GM23248 (cell line): ENCODE measurements at places on chromosomes 2 and 18. TPM values are rescaled to one million over a fixed set of nuclear protein-coding genes. Genes with fewer than 3 reads are reported as not detected.

IL18R1 gene
- 1.5 and 1.6 TPM in 2 replicates for total RNA-seq

GREB1 gene
- total RNA-seq, result not detected in 2 replicates

RNF138 gene
- total RNA-seq, result 14.4 and 26.4 TPM in 2 replicates

APCDD1 gene
- not detected in 2 replicates for total RNA-seq

TMEM214 gene
- total RNA-seq, result 74.9 and 90.4 TPM in 2 replicates

CCDC68 gene
- 0.11 TPM in 1 of 2 replicates, not detected in the other for total RNA-seq

DNA sequence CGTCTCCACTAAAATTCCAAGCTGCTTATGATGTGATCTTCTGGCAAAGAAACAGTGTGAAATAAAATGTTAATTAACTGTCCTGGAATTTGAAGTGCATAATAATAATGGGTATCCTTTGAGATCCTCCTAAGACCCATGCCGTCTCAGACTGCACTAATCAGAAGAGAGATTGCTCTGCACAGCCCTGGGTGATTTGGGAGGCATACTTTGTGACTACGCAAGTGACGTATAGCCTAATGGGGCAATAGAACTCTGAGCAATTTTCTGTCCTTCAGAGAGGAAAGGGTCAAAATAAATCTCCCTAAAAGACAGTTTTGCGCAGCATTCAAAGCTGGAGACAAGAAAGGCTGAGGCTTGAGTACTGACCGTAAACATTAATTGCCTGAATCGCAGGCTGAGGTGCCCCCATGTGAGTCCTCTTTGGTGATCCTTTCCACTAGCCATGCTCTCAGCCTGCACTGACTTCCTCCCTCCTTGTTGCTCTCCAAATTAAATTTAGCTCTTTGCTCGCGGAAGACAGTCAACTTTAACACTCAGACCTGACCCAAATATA is 76.0 kb downstream of the DPP4 start:
- H3K4me3 ChIP-seq, result no peak overlapping the region
- DNase-seq, result no peak
- 0 out of 2 replicates have a peak, but pooled peaks cover under 1% of the 10 kb centered on the region for H3K4me1 ChIP-seq
- no peaks in the 10 kb centered on the region for H3K36me3 ChIP-seq
- no peaks in the 10 kb centered on the region for H3K27me3 ChIP-seq

DNA sequence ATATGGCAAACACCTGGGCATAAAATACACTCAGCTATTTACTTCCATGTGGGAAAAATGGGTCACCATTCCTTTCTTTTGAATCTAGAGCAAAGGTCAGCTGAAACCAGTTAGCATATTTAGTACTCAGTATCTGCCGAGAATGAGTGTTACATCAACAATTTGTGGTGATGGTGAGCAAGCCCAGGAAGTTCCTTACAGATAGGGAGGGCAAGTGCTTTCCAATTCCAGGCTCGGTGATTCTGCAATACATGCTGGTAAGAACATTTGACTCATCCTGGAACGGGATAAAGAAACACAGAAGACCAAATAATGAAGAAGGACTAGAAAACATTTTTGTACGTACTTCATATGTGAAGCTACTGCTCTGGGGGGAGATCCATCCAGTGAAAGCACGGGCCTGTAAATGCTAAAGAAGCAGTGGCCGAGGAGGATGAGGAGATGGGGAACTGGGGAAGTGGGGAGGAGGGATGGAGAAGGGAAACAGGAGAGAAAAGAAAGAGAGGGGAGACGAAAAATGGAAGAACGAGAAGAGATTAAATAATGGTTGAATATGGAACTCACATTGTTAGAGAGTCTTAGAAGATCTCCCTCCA is 251.9 kb downstream of the TTC32 start:
- no peaks in the 10 kb centered on the region for H3K36me3 ChIP-seq
- H3K4me1 ChIP-seq, result peaks cover 22% of the 10 kb centered on the region
- peak overlapping the region; percentile 67 for H3K27ac ChIP-seq
- peak overlapping the region; percentile 47 for H3K4me3 ChIP-seq
- no peaks in the 10 kb centered on the region for H3K27me3 ChIP-seq

DNA sequence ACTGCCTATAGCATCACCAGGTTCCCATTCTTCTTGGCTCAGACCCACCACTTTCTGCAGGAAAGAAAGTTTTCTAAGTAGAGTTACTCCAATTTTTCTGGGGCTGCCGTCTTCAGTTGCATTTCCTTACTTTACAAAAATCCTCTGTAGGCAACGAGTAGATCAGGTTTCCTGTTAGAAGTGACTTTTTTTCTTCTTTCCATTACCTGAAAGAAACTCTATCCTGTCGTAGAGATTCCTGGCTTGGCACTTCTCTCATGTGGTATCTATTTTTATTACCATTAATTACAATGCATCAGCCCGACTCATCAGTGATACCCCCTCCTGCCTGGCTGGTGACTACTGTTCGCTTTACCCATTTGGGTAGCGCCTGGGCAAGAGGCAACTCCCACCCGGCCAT is 5.6 kb upstream of the SIX2 start:
- no peak overlapping the region for H3K27ac ChIP-seq
- H3K4me3 ChIP-seq, result no peak overlapping the region
- H3K27me3 ChIP-seq, result peaks cover 56% of the 10 kb centered on the region
- no peaks in the 10 kb centered on the region for H3K36me3 ChIP-seq
- DNase-seq, result no peak

- H3K4me3 ChIP-seq, result no peak overlapping the region
- peak; percentile 33 for DNase-seq
- peak overlapping the region; percentile 82 for H3K27ac ChIP-seq
- peaks cover 16% of the 10 kb centered on the region for H3K4me1 ChIP-seq
- no peaks in the 10 kb centered on the region for H3K36me3 ChIP-seq
- H3K27me3 ChIP-seq, result no peaks in the 10 kb centered on the region
Observed at GRCh38 chr2:196718419-196719109, 79.0 kb downstream of the CCDC150 start.

DNA sequence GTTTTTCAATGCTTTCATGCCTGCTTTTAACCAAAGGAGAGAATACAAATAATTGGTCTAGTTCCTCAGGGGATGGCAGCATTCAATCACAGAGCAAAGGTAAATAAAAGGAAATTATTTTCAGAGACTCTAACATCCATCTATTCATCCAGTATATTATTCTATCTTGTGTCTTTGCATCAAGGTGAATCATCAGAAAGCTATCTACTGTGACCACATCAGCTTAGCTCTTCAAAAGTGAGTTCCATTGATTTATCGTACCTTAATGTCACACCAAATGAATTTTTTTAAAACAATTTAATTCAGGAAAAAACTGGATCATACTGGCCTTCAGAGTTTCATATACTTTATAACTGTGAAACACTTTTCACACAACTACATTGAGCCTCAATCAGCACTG is 66.1 kb downstream of the CHN1 start:
- H3K27me3 ChIP-seq, result no peaks in the 10 kb centered on the region
- H3K36me3 ChIP-seq, result no peaks in the 10 kb centered on the region
- H3K4me1 ChIP-seq, result peaks cover 9% of the 10 kb centered on the region
- H3K4me3 ChIP-seq, result no peak overlapping the region
- H3K27ac ChIP-seq, result no peak overlapping the region

DNA sequence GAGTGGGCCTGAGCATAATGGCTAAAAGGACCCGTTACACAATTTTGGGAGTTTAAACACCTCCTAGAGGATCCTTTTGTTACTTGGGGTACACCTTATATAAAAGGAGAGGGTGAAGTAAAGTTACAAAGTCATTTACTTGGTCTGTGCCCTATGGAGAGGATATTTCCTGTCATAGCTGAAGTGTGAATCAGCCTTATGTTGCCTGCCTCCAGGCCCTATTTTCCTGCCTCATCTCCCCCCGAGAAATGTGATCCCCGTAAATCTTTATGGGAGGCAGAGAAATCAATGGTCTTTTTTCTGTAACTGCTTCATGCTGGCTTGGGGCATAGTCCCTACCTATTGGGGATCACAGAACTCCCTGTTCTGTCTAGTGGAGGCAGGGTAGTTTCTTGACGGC is 906.6 kb downstream of the DSC3 start:
- H3K4me3 ChIP-seq, result no peak overlapping the region
- H3K36me3 ChIP-seq, result no peaks in the 10 kb centered on the region
- H3K4me1 ChIP-seq, result 0 out of 2 replicates have a peak, but pooled peaks cover 9% of the 10 kb centered on the region

- H3K4me1 ChIP-seq, result peaks cover 38% of the 10 kb centered on the region
- H3K4me3 ChIP-seq, result no peak overlapping the region
- H3K27me3 ChIP-seq, result no peaks in the 10 kb centered on the region
- H3K36me3 ChIP-seq, result no peaks in the 10 kb centered on the region
- DNase-seq, result peak; percentile 96
- peak overlapping the region; percentile 65 for H3K27ac ChIP-seq
Observed at GRCh38 chr2:37819186-37819585, 105.9 kb upstream of the RMDN2 start.

- H3K27me3 ChIP-seq, result no peaks in the 10 kb centered on the region
- H3K4me1 ChIP-seq, result no peaks in the 10 kb centered on the region
- no peak overlapping the region for H3K4me3 ChIP-seq
- DNase-seq, result no peak
- H3K36me3 ChIP-seq, result no peaks in the 10 kb centered on the region
- no peak overlapping the region for H3K27ac ChIP-seq
Observed at GRCh38 chr18:51108330-51108729, 78.3 kb downstream of the SMAD4 start.

- H3K36me3 ChIP-seq, result no peaks in the 10 kb centered on the region
- DNase-seq, result peak; percentile 10
- no peak overlapping the region for H3K27ac ChIP-seq
- peaks cover 13% of the 10 kb centered on the region for H3K4me1 ChIP-seq
- no peak overlapping the region for H3K4me3 ChIP-seq
Observed at GRCh38 chr18:36762074-36762473, 66.7 kb downstream of the TPGS2 start.

DNA sequence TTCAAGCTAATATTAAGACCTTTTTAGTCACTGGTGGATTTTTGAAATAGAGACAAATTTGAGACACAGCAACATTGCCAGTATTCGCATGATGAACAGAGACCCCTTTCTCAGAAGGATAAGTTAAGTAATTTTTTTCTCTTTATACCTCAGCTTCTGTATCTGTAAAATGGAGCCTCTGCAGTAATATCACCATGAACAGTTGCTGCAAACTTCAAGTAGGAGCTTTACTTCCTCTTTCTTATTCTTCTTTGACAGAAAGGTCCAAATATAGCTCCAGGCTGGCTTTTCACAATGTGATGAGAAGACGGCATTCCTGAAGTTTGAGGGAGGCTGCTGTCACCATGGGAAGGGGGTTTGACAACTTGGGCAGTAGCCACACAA is 158.7 kb downstream of the TDRD15 start:
- DNase-seq, result no peak
- no peaks in the 10 kb centered on the region for H3K4me1 ChIP-seq
- H3K27me3 ChIP-seq, result no peaks in the 10 kb centered on the region
- H3K27ac ChIP-seq, result no peak overlapping the region
- no peaks in the 10 kb centered on the region for H3K36me3 ChIP-seq

- no peaks in the 10 kb centered on the region for H3K27me3 ChIP-seq
- H3K36me3 ChIP-seq, result no peaks in the 10 kb centered on the region
- H3K4me3 ChIP-seq, result no peak overlapping the region
- no peak for DNase-seq
Observed at GRCh38 chr18:2197946-2198345, 373.4 kb downstream of the METTL4 start.

GRCh38 chr18:38497266-38497665 is 931.7 kb upstream of the CELF4 start:
- no peak overlapping the region for H3K27ac ChIP-seq
- H3K4me1 ChIP-seq, result no peaks in the 10 kb centered on the region
- H3K4me3 ChIP-seq, result no peak overlapping the region
- no peaks in the 10 kb centered on the region for H3K36me3 ChIP-seq
